SJSA1 (cell line): ENCODE measurements at places on chromosomes 6 and 20. TPM values are rescaled to one million over a fixed set of nuclear protein-coding genes. Genes with fewer than 3 reads are reported as not detected.

DNA sequence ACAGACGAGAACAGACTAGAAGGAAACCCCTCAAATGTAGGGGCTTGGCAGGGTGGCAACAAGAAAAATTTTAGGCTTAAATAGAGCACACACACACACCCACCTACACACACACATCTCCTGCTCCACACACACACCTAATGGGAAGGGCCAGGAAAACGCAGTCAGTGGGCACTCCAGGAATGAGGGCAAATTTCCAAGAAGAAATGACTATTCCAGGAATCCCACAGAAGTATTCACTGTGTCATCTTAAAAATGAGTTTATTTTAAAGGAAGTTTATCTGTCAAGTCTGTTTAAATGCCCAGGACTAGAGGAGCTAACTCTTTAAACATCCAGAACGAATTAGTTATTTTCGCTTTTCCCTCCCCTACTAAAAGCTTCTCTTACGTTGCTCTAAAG is 13.0 kb downstream of the ALDH8A1 start:
- peak; percentile 44 for DNase-seq

DNA sequence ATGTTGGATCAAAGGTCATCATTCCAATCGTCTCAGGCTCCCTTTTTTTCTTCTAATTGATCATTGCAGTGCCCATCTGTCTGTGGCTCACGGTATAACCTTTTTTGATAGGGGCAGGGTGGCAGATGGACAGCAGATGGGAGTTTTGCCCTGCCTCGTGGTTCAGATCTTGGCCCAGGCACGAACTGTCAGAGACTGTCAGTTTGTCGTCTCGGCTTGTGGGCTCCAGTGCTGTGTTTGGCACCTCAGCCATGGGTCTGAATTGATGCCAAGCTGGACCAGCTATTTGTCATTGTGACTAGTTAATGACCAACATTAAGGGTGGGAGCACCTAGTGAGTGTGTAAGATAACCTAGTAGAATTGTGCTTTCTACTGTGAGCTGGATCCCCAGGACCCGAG is 197.6 kb downstream of the PRL start:
- no peak for DNase-seq

GRCh38 chr6:87151781-87152525 is 3.4 kb upstream of the ZNF292 start:
- no peak for DNase-seq

DNA sequence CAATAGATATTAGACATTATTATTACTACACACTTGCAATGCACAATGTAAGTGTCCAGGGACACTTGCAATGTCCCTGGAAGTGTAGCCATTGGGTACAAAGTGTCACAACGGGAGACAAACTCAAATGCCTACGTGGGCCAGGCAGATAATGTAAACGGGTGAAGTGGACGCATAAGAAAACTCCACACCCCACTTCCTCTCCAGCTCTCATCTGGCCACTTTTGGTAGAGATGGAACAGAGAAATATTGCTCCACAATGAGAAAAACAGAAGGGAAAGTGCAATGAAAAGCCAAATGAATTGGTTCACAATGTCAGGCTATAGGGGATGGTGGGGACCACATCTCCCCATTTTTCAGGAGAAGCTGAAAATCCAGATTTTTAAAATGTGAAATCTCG is 9.4 kb downstream of the SULF2 start:
- DNase-seq, result no peak

DNA sequence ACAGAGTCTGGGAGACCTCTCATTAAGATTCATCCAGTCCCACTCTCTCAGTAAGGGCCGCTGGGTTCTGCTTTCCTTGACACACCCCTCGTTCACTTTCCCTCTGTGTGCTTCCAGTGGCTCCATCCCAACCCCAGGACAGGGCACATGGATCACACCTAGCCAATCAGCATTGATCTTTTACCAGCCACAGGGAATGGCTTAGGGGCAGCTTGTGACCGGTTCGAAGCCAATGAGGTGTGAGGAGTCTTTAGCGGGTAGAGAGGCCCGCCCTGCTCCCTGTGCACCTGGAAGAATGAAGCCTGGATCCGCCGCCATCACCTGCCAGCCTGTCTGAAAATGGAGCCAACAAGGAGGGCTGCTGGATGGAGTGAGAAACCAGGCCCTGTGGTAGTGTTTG is 35.2 kb upstream of the OVOL2 start:
- no peak for DNase-seq

DNA sequence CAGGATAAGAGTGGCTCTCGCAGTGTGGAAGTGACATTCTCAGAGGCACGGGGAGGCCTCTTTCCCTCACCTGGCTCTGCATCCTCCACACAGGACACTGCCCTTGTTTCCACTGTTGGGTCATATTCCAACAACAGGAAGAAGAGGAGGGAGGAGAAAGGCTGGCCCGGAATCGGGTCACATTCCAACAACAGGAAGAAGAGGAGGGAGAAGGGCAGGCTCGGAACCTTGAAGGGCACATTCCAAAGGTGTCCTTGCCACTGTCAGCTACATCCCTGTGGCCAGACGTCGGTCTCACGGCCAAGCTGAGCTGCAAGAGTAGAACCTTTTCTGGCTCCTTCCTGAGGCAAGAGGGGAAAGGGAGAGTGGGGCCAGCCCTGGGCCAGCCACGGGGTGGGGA is 25.4 kb downstream of the CHRNA4 start:
- DNase-seq, result no peak

DNA sequence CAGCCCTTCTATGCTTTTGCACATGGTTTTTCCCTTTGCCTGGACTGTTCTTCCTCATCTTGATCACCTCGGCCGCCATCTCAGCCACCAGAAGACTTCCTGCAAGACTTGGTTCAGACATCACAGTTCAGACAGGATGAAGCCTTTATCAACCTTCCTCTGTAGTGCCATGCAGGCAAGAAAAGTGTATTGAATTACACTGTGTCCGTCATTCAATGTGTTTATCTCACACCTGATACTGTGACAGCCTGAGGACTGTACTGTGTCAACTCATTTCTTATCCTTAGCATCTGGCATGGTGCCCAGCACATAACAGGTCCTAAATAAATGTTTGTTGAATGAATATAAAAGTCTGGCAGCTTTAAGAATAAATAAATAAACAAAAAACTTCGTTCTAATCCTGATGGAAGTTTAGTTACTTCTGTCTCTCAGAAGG is 133.3 kb upstream of the MAN1A1 start:
- no peak for DNase-seq

DNA sequence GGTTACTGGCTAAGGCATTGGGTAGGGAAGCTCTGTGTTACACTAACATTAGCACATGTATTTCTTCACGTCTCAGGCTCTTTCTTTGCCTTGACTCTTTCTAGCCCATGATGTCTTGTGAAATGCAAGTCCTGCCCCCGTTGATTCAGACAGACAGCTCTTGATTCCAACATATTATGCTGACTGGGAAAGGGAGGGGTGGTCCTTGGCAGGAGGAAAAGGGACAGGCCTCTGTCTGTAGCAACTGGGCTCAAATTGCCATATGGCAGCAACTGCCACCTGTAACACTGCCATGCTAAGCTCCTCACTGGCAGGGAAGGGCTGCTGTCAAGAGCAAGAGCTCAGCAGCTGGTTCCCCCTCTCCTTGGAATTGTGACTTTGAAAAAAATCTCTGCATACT is 5.7 kb upstream of the KCNK15 start:
- no peak for DNase-seq

DNA sequence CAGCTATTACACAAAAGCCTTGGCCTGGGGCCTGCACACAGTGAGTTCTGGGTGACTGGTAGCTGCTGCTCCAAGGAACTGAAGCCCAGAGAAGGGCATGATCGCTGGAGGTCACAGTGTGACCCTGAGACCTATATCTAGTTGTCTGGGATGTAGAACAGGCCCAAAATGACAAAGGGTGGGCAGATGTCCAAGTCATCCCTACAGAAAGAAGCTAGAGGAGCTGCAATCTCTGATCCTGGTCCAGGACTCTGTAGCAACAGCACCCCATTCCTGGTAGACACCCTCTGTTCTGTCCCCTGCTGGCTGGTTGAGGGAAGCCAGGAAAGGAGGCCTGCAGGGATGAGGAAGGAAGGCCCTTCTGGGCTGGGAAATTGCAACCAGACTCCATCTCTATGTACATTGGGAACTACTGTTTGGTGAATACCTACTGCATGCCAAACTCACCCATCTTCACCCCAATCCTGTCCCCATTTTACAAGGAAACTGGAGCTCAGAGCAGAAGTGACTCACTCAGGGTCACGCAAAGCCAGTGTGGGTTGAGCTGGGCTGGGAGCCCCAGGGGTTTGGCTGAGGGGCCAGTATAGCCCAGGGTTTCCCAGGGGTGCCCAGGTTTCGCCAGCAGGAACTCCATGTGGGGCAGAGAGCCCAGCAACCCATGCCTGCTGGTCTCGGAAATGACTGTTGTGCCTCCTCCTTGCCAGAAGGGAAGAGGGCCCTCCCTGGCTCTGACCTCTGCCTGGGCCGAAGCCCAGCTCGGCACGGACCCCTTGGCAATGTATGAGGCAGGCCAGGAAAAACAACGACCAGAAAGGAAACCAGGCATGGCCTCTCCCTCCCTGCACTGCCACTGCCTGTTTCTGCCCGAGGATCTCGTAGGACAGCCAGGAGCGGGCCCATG is 44.9 kb upstream of the TLDC2 start:
- DNase-seq, result no peak

GRCh38 chr6:11013721-11014070 is 30.4 kb downstream of the ELOVL2 start:
- DNase-seq, result no peak

GRCh38 chr20:17612287-17612991 is 42.6 kb downstream of the DSTN start:
- DNase-seq, result peak; percentile 78

DNA sequence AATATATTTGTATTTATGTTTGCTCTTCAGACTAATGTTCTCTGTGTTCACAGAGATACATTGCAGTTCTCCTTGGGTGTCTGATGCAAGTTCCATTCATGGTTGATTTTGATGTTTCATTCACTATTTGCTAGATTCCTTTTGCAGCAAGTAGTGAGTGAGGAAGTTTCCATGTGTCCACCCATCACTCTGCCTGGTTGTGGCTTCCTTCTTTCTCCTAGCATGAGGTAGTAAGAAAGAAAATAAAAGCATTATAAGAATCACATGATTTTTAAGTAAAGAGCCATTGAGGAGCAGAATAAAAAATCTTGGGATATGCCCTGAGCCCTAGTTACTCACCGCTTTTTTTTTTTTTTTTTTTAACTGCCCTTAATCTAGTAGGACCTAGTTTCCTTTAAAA is 8.7 kb downstream of the SASH1 start:
- no peak for DNase-seq

GRCh38 chr6:113489952-113490746 is 367.0 kb upstream of the MARCKS start:
- DNase-seq, result no peak

- no peak for DNase-seq
These were observed 41.5 kb upstream of the TGM3 start for GRCh38 chr20:2254333-2254732.

DNA sequence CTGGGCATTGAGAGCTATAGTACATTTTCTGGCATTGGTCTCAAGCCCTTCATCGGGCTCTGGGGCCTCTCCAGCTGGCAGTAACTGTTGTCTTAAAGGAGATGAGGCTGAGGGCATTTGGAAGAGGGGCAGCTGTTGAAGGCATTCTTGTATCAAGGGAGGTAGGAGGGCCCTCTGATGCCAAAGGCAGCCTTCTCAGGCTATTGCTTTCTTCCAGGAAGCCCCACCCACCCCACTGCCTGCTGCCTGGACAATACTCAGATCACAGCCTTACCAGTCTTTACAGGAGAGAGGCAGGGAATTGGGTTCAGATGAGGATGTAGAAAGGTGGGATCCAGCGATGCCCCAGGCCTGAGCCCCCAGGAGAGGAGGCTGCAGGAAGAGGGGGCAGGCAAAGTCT is 46.0 kb downstream of the CPXM1 start:
- DNase-seq, result no peak

GRCh38 chr20:38674092-38674764 is 50.1 kb upstream of the SLC32A1 start:
- peak; percentile 18 for DNase-seq

DNA sequence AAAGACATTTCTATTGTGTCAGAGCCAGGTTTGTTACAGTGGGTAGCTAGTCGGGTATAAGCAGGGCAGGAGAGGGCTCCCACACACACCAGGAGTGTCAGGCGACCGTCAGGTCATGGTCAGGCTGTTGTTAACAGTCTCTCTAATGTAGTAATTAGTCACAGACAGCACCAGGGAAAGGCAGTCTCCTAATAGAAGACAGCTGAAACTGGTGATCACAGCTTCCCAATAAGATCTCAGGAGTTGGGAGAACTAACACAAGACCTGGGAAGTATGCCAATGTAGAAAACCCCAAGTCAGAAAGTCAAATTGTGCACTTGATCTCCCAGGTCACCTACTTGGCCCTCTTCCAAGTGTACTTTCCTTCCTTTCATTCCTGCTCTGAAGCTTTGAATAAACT is 53.0 kb upstream of the GPR6 start:
- no peak for DNase-seq

DNA sequence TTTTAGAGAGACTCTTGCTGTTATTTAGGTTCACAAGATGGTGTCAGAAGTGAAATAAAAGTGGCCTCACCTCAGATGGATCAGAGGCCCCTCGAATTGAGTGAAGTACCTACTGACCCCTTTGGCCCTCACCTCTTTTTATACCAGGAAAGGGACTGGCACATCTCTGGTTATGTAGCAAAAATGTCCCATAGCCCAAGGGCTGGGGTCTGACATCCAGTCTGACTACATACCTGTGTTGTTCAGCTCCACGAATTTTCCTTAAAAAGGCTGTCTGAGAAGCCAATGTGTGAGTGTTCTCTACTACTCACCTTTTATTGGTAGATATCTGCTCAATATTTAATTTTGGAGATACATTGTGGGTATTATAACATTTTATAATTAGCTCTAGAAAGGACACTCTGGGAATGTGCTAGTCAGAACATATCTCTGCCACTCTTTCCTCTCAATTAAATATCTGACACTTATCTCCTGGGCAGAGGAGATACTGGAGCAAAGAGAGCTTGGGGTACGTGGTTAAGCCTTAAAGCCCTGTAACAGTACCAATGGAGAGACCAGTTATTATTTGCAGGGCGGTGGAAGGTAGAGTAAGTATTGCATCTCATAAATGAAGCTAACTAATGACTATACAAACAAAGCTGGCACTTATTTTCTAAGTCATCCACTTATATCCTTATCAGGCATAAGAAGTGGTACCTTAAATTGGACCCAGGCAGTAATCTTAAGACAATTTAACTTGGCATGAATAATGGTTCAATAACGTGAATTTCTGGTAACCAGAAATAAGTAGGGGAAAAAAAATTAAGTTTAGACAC is 20.0 kb upstream of the IL22RA2 start:
- no peak for DNase-seq

PHF10 gene
- 21.1 and 33.4 TPM in 2 replicates for total RNA-seq

F13A1 gene
- total RNA-seq, result 0.45 TPM in 1 of 2 replicates, not detected in the other

PTK6 gene
- not detected in 2 replicates for total RNA-seq

MEP1A gene
- 0.08 and 1.0 TPM in 2 replicates for total RNA-seq

CST7 gene
- total RNA-seq, result not detected in 2 replicates

IL17F gene
- total RNA-seq, result not detected in 2 replicates

ZSCAN12 gene
- 4.8 and 6.6 TPM in 2 replicates for total RNA-seq

MATN4 gene
- 0.50 TPM in 1 of 2 replicates, not detected in the other for total RNA-seq

TMEM244 gene
- not detected in 2 replicates for total RNA-seq

EYS gene
- not detected in 2 replicates for total RNA-seq

SS18L1 gene
- 5.2 and 14.2 TPM in 2 replicates for total RNA-seq
